Astrocyte (in vitro differentiated cells and primary cell): ENCODE measurements at places on chromosomes 3 and 15.

GRCh38 chr15:89768071-89768500 lies 8.0 kb upstream of the MESP2 start:
- no peak for DNase-seq

DNA sequence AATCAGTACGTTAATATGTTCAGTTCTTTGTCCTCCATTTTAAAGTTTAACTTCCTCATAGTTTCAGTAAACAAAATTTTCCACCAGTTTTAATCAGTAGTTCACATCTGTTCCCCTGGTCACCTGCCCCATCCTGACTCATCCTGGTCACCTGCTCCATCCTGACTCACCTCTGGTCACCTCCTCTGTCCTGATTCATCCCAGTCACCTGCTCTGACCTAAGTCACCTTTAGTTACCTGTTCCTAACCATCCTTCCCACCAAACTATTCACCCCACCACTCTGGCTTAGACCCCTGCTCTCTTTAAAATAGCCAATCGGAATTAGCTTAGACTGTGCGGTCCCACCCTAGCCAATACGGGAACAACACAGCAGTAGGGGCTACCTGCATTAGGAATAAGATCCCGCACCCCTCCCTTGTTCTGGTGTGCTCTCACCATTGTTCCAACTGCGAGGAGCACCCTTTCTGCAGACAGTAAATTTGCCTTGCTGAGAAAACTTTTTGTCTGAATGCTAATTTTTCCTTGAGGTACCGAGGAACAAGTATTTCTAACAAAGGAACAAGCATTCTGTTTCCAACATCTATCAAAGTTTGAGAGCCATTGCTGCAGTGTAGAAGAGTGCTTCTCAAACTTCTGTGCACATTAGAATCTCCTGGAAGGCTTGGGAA lies 169.3 kb downstream of the ADAMTS17 start:
- no peak for DNase-seq

GRCh38 chr3:1677576-1678156 lies 421.0 kb upstream of the CNTN4 start:
- no peak for DNase-seq

GRCh38 chr15:75551091-75551490 lies 28.0 kb downstream of the PTPN9 start:
- no peak for DNase-seq

DNA sequence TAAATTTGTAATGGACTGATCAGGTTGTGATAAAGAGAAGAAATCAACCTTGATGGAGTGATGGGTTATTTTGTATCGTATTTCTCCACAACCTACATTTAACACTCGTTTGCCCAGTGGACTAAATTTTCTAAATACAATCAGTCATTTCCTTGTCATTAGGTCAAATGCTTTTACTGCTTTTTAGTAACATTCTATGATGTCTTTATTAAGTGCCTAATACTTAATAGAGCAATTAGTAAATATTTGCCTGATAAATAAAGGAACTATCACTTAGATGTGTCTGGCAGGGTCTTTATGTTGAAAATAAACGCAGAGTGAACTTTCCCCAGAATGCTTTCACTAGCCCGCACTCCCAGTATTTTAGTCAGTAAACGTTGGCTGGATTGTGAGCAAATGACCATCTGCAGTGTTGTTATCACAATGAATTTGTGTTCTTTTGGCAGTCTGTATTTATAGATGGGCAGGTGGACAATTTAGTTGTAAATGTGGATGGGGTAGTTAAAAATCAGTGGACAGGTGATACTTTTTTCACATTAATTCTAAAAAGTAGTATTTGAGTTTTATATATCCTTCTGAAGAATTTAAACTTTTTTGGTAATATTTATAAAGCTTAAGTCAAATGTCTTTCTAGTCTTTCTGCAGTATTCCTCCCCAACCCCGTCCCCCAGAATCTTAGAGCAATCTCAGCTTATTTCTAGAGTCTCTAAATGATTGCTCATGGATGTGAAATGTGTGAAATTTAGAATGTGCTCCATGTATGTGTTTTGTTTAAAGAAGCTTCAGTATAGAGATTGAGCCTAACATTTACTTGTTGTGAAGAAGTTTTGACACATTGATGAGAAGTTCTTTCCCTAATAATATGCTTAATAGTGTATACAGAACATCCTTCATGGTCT lies 4.9 kb downstream of the USP3 start:
- no peak for DNase-seq

GRCh38 chr3:97125902-97126499 lies 311.6 kb downstream of the EPHA6 start:
- no peak for DNase-seq

DNA sequence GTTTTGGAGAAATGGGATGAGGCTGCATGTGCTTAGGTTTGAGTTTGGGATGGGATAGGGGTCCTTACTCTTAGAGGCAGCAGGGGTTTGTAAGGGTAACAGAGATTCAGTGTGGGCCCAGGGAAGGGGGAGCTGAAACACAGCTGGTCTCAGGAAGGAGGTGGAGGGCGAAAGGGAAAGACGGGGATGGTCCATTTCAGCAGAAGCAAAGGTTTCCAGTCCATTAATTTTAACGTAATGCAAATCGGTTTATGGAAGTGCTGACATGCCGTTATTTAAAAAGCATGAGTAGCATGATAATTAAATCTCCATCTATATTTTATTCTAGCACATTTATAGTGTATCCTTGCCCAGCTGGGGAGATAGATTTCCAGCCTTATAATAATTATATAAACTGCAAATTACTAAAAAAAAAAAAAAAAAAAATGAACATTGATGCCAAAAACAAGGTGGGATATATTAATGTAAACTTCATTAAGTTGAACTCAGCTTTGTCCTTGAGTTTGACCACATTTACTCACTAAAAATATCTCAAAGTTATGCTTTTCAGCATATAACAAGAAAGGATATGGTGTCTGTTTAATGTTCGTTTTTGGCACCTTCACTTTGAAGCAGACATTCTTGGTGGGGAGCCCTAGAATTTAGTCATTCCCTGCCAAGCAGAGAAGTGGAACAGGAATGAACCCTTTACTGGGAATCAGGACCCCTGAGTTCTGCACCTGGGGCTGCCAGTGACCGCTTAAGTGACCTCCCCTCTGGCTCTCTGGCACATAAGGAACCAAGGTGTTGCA lies 234.7 kb downstream of the THSD4 start:
- no peak for DNase-seq

DNA sequence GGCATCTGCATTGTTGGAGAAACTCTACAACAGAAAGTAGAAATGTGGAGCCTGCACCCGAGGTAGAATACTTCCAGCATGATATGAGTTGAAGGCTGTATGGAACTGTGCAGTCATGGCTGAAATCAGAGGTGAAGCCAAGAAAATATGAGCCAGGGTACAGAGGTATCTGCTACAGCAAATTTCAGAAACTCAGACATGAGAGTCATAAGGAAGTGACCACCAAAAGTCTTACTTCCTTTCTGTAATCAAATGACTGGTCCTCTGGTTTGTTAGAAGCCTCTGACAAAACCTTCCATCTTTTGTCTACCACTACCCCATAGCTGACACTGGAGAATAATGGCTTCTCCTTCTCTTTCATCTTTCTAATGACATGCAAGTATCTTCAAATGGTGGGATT lies 159.4 kb downstream of the TMEM108 start:
- no peak for DNase-seq

GRCh38 chr3:52854013-52854412 lies 19.2 kb upstream of the MUSTN1 start:
- DNase-seq: no peak

- DNase-seq: no peak
Observed at GRCh38 chr3:27673701-27674100, 48.4 kb downstream of the EOMES start.

DNA sequence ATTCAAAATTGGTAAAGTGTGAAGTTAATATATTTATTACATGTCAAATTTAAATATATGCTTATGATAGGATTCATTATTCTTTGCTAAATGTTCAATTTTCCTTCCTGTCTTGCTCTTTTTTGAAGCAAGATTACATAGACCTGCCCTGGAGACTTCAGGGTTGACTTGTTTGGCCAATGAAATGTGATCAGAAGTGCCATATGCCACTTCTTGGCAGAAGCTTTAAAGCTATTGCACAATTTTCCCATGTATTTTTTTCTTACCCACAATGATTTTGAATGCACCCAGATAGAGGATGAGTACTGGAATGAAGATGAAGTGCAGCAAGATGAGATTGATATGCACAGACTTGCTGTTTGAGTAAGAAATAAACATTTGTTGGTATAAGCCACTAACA lies 406.3 kb upstream of the BCHE start:
- no peak for DNase-seq

- DNase-seq: no peak
Observed at GRCh38 chr3:64460141-64460730, 227.6 kb downstream of the ADAMTS9 start.

GRCh38 chr3:72080095-72080494 lies 295.1 kb upstream of the PROK2 start:
- DNase-seq: no peak
